ENCODE measurements at places on chromosomes 2 and 18. TPM values are rescaled to one million over a fixed set of nuclear protein-coding genes. Genes with fewer than 3 reads are reported as not detected.

The RBFA gene
- 15.4 TPM for total RNA-seq

The CDH20 gene
- total RNA-seq, result not detected

The KHK gene
- 101 TPM for total RNA-seq

The CIDEA gene
- not detected for total RNA-seq

The MAL gene
- not detected for total RNA-seq

The SLC9A2 gene
- total RNA-seq, result not detected

The MTERF4 gene
- 12.1 TPM for total RNA-seq

The CD226 gene
- total RNA-seq, result 3.8 TPM

The ASAP2 gene
- total RNA-seq, result 5.2 TPM

DNA sequence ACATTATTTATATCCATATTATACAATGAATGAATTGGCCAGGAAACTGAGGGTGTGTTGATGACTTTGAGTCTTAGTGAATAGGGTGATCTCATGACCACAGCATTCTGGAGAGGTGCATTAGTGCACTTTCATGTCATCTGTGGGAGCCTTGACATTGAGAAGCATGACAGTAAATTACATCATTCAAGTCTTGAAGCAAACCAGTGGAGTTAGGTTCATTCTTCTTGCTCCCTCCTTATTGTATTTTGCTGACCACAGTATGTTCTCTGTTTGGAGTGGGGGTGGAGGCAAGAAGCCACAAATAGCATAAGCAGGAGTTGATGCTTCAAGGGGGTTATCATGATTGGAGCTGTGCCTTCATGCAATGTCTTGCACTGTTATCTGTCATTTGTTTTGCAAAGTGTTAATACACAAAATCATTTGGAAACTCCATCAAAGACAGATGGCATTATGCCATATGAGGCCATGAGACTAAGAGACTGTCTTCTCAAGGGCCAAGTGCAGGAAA is 680.2 kb downstream of the NYAP2 start:
- no peak for DNase-seq

GRCh38 chr2:200354833-200355751 is 48.6 kb downstream of the SPATS2L start:
- DNase-seq, result no peak

DNA sequence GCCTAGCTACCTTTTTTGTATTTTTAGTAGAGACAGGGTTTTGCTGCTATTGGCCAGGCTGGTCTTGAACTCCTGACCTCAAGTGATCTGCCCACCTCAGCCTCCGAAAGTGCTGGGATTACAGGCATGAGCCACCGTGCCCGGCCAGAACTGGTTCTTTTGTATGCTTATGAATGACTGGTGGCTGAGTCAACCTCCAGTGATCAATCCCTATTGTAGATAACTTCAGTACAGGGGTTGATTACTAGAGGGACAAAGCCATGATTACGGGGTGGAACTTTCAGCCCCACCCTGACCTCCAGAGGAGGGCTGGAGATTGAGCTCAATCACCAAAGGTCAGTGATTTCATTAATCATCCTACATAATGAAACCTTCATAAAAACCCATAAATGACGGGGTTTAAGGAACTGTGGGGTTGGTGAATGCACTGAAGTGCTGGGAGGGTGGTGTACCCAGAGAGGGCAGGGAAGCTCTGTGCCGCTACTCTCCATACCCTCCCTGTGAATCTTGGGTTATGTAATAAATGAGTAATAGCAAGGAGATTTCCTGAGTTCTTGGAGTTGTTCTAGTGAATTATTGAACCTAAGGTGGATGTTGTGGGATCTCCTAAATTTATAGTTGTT is 281.8 kb upstream of the CXCR4 start:
- DNase-seq, result no peak

DNA sequence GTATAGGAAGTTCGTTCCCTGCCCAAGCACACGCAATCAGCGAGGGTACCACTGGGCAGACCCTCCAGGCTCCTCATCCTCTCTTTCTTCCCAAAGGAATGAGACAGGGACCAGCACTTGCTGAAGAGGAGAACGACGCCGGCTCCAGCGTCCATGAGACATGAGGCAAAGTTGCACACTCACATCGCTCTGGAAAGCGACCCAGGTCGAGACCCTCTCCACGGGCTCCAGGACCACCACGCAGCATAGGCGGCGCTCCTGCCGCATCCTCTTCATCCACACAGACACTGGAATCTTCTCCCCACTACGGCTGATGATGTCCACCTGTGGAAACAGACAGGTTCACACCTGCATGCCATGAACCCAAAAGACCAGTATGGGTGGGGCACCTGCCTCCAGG is 10.8 kb downstream of the PASK start:
- DNase-seq, result no peak

DNA sequence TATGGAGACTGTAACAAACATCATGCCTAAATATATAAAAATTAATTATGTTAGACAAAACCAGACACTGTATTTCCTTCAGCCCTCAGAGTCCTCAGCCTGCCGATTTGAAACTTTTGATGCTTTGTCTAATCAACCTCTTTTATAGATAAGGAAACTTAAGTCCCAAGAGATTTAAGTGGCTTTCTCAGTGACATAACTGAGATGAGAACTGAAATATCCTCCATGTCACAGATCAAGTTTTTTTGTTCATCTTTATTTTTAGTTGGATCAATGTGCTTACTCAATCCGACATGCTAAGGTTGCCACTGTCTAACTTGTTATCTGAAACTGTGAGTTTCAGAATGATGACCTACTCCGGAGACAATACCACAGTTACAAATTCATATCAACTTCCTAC is 72.3 kb downstream of the BARD1 start:
- no peak for DNase-seq

- DNase-seq, result no peak
Measured at GRCh38 chr2:96695602-96696001, 44.3 kb downstream of the LMAN2L start.

- DNase-seq, result no peak
Measured at GRCh38 chr2:39107156-39107555, 13.7 kb downstream of the SOS1 start.

DNA sequence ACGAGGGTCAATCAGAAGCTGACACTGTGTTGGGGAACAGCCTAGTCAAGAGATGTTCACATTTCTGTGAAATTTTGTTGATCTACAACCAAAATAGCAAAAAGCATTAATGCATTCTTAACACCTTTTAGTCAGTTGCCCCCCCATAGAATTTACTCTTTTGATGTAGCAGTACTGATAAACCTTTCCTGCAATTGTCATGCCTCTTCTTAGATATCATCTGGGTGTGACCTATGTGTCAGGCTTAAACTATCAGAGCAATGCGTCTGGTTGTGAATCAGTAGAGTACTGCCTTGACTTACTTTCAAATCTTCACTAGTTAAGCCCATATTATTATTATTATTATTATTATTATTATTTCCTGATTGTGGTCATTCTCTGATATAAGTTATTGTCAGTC is 61.9 kb downstream of the GREB1L start:
- DNase-seq, result no peak

DNA sequence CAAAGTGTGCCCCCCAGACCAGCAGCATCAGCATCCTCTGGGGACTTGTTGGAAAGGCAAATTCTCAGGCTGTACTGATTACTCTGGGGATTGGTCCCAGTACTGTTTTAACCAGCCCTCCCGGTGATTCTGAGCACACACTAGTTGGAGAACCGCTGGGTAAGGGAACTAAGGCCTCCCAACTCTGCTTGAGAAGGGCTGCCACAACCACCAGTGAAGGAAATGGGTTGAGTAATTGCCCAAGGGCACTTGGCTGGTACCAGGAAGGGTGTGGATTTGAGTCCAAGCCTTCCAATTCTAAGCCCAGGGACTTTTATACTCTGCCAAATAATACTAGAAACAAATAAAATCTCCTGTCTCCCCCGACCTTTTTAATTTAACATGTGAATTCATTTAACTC is 219.9 kb downstream of the SETBP1 start:
- DNase-seq, result no peak

GRCh38 chr18:64474773-64475172 is 325.9 kb upstream of the LINC00305 start:
- no peak for DNase-seq

DNA sequence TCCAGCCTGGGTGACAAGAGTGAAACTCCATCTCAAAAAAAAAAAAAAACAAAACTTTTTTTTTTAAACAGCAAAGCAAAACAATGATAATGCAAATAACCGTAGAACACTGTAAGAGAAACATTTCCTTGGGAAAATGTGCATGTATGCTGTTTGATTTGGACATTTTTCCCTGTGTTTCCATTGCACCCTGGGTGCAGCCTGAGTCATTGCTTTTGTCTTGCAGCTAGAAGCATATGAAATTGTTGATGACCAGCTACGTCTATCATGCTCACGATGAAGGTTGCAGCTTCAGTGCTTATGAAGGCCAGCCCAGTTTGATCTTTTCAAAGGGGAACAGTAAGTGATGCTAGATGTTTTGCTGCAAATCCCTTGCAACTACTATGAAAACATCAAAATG is 41.5 kb downstream of the MOGAT1 start:
- DNase-seq, result no peak

DNA sequence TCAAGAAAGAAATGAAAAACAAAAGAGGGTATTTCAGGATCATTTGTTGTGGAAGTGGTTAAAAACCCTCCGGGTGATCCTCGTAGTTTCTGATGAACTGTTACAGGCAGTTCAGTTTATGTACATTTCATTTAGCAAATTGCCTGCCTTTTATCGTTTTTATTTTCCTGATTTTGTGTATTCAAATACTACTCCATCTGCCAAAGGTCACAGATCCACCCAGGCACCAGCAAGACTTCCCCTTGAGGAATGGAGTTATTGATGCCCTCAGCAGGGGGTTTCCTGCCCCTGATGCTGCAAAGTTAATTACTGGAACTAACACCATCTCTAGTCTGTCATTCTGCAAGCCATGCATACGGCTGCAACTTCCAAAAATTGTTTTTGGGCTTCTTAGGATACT is 641.9 kb downstream of the SLC4A3 start:
- DNase-seq, result no peak

GRCh38 chr2:80333886-80334285 is 29.3 kb upstream of the LRRTM1 start:
- no peak for DNase-seq

DNA sequence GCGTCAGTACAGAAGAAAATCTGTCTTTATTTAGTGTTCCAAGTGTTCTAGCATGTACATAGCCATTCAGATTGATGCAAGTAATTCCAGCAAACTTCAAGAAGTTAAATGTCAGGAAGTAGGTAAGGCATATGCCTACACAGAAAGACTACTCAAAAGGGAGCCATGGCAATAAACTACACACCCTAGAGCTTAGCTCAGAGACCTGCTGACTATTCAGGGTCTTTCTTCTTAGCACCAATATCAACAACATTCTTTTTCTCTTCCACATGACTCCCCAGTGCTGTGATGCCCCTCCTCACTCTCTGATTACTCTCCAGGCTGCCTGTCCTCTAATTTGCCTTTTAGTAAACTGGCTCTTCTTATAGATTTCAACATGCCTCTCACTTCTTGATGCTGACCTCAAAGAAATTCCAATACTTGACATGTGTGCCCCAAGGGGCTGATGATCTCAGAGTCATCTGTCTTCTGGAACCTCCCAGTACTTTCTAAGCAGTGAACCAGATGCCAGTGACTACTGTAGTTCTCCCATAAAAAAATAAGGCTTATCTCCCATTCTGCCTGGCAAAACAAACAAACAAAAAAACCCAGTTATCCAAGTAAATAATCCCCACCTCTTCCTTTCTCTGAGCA is 909.2 kb upstream of the FANCL start:
- DNase-seq, result no peak

DNA sequence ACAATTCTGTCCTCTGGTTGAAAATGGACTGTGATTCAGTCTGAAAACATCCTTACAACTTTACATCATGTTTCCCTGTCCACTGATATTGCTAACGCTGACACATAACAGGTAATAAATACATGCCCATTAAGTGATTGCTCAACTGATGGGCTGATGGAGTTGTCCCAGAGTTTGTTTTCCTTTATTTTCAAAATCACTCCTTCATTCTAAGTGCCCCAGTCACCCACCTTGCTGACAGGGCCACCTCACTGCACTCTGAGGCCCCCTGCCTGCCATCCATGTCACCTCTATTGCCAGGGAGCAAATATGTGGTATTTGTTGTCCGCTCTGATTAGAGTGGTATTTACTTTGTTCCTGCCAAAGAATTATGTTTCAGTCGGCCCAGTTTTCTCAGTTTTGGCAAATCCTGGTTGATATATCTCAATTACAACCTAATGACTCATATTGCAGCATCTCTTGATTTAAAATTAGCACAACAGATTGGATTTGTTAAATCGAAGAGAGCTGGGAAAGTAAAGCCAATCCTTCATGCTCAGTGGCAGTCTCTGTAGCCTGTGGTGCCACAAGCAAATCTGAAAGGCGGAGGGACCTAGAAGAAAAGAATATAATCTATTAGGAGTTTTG is 105.1 kb downstream of the RDH14 start:
- no peak for DNase-seq

GRCh38 chr2:42102024-42102590 is 54.3 kb downstream of the PKDCC start:
- peak; percentile 78 for DNase-seq

- no peak for DNase-seq
Measured at GRCh38 chr2:126858991-126859390, 39.7 kb upstream of the TEX51 start.
